Stimulated activated CD4-positive, alpha-beta T cell treated with anti-CD3 and anti-CD28 coated beads, Interleukin-12 subunit alpha, Interleukin-12 subunit beta, amount 100 ng/mL, for 4 hours (primary cell): ENCODE measurements at places on chromosomes 5 and 9.

DNA sequence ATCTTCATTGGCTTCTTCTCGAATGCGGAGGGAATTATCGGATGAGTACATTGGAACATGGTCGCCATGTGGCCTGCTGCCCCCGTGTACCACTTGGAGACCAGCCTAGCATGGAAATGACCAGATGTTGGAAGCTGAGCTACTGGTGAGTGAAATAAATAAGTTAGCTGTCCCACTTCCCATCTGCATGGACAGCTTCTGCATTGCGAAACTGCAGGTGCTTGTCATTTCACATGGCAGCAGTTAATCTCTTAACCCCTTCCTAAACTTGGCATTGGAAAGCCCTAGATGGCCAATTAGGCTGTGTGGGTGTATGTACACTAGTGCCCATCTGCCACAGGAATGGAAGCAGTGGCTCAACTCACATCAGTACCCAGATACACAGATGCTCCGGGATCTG, 246.6 kb upstream of the IL12B start:
- no peak for DNase-seq

DNA sequence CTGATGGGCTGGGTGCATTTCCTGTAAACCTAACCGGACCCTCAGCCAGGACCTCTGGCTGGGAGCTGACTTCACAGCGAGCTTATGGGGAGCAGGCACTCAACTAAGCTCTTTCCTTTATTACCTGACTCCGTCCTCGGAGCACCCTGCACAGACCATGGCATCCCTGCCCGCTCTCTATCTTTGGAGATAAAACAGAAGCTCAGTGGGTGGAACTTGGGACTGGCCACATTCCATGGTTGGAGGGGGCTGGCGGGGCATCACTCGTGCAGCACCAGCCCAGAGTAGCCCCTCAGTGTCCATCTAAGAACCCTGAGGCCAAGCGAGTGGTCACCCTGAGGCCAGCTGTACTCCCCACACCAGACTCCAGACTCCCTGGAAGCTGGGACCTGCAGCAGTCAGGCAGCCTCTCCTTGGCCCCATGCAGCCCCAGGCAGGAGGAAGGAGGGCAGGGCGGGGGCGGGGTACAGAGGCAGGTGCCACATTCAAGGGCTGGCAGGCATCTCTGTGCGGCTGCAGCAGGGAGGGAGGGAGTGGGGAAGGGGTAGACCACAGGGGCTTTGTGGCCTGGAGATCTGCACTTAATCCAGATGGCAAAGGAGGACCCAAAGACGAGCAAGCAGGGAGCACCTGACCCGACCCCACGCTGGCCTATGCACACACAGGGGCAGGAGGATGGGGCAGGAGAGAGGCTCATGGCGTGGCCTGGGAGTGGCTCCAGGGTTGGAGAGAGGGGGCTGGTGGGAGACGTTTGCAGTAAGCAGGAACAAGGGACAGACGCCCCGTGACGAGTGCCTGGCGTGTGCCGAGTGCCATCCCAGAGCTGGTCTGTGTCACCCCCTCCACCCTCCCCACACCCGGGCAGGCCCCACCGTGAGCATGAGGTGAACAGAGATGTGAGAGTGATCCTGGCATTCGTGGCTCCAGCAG, 26.1 kb downstream of the GLT6D1 start:
- DNase-seq = no peak

DNA sequence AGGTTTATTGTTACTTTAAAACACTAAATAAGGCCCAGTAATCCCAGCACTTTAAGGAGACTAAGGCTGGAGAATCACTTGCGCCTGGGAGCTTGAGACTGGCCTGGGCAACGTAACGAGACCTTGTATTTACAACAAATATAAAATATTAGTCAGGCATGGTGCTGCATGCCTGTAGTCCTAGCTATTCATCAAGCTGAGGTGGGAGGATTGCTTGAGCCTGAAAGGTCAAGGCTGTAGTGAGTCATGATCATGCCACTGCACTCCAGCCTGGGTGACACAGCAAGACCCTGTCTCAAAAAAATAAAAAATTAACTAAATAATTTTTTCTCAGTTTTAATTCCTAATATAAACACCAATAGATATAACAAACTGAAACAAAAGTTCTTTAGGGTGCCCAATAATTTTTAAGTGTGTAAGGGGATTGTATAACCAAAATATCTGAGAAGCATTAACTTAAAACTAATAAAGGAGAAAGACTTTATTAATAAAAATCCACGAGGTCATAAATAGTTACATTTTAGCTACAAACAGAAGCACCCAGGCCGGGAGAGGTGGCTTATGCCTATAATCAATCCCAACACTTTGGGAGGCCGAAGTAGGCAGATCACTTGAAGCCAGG, 32.7 kb downstream of the FAM13B start:
- DNase-seq = no peak

DNA sequence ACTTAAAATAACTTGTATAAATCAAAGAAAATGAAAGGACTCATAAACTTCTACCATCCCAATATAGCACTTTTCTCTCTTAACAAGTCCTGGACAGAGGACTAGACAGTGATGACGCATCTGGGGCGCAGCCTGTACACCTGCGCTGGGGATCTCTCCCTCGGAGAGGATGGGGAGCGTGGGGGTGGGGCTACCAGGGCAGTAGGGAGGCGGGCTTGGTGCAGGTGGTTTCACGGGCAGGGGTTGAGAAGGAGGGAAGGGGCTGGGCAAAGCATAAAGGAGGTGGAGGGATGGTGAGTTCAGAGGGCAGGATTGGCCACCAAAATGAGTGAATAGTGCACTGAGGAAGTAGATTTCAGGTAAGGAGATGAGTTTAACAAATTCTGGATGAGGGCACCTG, 41.1 kb downstream of the STC2 start:
- no peak for DNase-seq

DNA sequence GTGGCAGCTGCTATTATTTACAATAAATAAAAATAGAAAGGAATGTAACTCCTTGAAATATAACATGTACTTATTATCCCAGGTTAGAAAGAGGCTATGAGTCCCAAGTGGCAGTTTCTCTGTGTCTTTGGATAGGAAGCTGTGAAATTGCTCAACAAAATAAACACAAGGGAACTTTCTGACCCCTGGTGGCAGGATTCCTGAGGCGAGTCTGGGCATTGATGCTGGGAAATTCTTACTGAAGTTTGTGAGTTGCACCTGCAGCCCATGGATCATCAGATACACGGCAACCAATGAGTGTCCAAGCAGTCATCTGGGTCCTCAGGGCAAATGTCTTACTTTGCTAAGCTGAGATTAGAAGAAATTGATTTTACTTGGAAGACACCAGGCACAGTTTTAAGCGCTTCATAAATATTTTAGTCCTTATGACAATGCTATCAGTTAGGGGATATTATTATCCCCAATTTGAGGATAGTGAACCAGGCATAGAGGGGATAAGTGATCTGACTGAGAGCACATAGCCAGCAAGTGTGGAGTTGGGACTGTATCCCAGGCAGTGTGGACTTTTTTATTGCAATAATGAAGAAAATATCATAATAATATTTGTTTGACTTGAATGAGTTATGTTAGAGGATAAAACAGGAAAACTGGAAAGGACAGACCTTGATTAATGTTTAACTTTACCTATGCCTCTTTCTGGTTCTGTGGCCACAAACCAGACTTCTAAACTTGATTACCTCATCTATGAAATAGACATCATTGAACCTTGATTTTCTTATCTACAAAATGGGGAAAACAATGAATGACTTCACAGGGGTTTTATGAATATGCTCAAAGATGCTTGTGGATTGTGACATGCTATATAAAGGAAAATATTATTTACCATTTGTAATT, 265.5 kb upstream of the ADAMTSL1 start:
- DNase-seq = no peak

GRCh38 chr5:15587916-15588315, 87.9 kb downstream of the FBXL7 start:
- no peak for DNase-seq

GRCh38 chr5:173771121-173771724, 116.9 kb upstream of the CPEB4 start:
- DNase-seq = no peak

GRCh38 chr5:74810915-74811314, 43.9 kb downstream of the NSA2 start:
- no peak for DNase-seq

DNA sequence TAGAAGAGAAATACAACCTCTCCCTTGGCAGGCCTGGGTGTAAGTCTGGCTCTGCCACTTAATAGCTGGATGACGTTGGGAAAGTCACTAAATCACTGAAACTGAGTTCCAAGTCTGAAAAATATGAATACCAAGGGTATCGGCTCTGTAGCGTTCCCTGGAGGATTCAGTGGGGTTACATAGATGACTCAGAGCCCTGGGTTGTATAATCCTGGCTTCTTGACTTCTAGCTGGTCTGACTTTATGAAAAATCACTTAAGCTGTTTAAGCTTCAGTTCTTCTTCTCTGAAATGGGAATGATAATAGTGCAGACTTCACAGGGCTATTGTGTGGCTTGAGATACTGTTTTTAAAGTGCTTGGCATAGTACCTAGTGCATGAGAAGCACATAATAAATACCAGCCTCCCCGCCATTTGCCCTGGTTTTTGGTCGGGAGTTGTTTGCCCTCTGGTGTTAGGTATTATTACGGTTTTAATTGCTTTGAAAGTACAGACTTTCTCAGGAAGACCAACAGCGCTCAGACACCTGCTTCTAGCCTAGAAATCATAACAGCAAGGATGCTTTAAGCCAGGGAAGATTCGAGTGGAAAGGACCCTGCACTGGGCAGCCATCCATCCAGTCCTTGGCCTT, 43.0 kb downstream of the CYFIP2 start:
- DNase-seq = no peak

DNA sequence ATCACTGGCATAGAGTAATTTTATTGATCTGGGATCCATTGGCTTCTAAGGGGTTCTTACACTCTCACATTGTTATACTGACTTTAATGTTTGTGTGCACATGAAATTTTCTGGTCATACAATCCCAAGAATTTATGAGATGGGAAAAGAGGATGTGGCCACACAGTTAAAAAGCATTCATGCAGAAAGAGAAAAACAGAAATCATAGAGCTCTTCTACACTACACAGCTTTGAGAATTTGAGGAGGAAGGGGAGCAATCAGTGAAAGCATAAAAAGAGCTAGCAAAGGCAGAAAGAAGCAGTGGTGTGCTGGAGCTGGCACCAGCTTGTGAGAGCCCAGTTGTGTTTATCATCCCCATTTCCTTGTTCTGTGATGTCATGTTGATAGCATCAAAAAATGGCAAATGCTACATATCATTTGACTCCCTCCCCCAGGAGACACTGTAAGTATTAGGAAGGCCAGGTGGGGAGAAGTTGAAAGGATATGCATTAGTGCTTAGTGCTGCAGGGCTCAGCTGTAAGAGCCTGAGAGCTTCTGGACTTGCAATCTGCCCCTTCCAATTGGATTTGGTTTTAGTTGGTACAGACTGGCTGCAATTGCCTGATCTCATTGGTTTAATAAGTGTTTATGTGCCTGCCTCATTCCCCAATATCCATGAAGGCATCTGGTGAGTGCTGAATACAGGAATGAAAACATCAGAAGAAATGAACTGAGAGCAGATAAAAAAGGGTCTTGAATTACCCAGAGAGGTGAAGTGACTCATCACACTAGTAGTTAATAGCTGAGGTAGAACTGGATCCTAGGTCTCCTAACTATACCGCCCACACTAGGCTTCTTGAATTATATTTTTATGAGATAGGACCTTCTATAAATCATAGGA, 30.9 kb downstream of the RHOBTB3 start:
- no peak for DNase-seq

DNA sequence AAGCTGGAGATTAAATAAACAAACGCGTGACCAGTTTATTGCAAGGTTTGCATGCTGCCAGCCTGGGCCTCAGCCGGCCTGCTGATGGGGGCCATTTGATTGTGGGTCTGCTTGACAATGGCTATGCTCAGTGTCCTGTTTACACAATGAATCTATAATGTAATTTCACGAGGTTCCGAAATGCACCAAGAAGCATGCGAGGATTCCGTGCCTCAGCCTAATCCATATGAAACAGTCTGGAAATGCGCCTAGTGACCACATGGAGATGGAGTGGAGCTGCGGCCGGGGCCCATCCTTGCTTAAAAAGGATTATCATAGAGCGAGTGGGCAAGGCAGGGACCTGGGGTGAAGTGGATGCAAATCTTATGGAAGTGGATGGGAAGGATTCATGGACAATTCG, 382.4 kb downstream of the CDK5RAP2 start:
- DNase-seq = no peak

DNA sequence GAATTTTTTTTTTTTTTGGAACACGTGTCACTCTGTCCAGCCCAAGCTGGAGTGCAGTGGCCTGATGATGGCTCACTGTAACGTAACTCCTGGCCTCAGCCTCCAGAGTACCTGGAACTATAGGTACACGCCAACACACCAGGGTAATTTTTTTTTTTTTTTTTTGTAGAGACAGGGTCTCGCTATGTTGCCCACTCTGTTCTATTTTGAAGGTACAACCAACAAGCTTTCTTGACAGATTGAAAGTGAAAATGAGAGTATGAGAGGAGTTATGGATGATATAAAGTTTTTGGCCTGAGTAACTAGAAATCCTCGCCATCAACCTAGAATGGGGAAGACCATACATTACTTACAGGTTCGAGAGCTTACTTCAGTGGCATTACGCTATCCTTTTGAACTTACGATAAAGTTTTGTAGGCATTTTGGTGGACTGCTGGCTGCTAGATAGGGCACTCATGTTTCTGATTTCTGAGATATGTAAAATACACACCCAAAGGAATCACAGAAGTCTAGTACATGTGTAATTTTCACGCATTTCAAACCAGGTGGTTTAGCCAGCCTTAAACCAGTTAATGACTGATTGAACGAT, 806 bp upstream of the CDC42SE2 start:
- no peak for DNase-seq

- DNase-seq = no peak
Observed at GRCh38 chr9:132694144-132694543, 23.9 kb downstream of the GTF3C4 start.

DNA sequence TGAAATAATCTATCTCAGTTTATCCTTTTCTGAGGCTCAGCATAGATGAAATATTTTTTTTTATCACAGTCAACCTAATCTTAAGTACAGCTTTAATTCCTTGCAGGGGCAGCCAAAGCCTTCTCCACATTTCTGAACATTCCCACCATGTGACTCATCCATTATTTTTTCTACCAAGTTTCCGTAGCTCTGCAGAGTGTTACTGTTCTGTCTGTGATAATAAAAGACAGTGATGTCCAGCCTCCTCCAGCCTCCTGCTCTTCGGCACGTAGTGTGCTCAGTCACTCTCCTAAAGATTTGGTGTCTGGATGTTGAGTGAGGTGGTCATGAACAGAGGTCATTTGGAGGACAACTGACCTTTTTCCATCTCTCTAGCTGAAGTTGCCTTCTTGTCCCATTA, 338.1 kb upstream of the ADAMTS16 start:
- DNase-seq = no peak
